ENCODE measurements at places on chromosomes 3 and 15. TPM values are rescaled to one million over a fixed set of nuclear protein-coding genes. Genes with fewer than 3 reads are reported as not detected.

ESYT3 gene
- polyA plus RNA-seq: 0.70 TPM

THBS1 gene
- 64.4 TPM for polyA plus RNA-seq

PLSCR4 gene
- 68.6 TPM for polyA plus RNA-seq

FAM107A gene
- 14.0 TPM for polyA plus RNA-seq

CNBP gene
- polyA plus RNA-seq: 540 TPM

DNA sequence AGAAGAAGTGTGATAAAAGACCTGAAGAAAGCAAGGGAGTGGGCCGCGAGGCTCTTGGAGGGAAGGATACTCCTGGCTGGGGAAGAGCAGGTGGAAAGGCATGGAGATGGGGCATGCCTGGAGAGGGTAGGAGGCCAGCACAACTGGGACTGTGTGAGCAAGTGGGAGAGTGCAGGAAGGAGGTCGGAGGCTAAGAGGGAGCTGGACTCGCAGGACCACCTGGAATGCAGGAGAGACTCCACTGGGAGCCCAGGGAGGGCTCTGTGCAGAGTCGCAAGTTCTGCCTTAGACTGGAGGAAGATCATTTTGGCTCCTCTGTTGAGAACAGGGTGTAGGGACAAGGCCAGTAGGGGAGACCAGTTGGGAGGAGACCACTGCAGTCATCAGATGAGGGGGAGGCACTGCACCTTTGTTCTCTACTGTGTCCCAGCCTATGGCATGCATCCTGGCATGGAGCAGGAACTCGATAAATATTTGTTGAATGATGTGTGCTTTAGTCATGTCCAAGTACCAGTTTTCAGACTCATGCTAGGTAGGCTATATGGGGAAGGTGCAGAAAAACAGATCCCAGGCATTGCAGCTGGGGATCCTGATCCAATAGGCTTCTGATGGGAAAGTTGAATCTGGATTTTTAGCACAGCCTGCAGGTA, 13.7 kb downstream of the FAM107A start:
- DNase-seq: no peak

DNA sequence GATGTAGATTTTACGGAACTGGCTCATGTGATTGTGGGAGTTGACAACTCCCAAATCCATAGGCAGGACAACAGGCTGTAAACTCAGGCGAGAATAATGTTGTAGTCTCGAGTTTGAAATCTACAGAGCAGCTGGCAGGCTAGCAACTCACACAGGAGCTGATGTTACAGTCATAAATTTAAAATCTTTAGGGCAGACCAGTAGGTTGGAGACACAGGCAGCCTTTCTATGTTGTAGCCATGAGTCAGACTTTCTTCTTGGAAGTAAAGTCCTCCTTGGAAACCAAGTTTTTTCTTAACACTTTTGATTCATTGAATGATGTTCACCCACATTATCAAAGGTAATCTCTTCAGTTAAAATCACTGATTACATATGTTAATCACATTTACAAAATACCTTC, 89.1 kb upstream of the ALCAM start:
- DNase-seq: no peak

DNA sequence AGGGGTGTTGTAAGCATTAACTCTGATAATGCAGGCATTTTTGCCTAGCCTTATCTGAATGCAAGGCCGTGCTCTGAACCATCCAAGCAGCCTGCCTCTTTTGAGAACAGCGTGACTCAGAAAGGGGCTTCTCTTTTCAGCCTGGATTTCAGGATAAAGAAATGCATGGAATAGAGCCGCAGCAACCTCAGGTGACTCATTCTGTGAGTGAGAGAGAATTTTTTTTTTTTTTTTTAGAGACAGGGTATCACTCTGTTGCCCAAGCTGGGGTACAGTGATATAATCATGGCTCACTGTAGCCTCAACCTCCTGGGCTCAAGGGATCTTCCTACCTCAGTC, 20.6 kb upstream of the PDE8A start:
- DNase-seq: no peak

DNA sequence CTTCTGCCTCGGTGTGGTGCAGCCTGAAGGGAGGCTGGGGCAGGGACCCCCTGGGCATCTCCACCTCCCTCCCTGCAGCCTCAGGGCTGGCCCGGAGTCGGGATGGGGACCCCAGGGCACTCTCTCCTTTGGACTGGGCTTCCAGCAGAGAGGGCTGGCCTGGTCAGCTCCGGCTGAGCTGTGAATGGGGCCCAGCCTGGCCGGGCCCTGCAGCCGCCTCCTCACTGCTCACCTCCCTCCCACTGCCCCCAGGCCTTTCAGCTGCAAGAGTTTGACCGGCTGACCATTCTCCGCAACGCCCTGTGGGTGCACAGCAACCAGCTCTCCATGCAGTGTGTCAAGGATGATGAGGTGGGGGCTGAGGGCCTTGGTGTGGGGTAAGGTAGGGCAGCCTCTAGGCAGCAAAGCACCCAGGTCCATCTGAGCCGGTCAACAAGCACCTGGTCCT, 36.0 kb downstream of the PSTPIP1 start:
- peak; percentile 17 for DNase-seq

GRCh38 chr15:60563539-60564404, 84.8 kb upstream of the ICE2 start:
- no peak for DNase-seq

DNA sequence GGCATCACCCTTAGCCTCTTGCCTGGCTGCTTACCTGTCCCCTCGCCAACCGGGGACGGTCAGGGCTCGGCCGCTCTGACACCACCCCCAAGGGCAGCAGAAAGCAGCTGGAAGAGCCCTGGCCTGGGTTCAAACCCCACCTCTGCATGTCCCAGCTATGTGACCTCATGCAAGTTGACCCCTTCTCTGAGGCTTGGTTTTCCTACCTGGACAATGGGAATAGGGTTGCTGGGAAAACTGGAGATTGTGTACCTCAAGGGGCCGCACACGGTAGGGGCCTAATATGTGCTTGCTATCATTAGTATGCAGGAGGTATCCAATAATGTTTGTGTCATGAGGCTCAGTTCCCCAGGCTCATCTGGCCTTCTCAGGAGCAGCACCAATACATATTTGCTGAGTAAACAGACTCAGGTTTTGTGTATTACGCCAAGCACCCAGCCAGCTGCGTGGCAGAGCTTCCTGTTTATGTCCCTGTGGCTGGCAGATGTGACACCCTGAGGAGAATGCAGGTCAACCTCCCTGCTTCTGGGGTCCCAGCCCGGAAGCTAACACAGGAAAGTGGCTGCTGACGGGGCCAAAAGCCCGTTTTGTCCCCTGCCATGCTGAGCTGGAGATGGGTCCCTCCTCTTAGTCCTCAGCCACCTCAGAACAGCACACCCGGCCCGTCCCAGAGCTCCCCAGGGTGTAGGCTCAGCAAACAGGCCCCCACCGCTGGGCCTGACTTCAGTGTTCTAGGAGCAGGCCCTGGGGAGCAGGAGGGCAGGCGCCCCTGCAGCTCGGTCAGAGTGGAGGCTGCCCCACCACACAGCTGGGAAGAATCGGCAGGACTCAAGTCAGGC, 29.7 kb downstream of the PLXND1 start:
- no peak for DNase-seq

- no peak for DNase-seq
Observed at GRCh38 chr15:57069423-57069822, 151.0 kb downstream of the TCF12 start.

- no peak for DNase-seq
Observed at GRCh38 chr3:185460719-185461350, 38.0 kb downstream of the TMEM41A start.

DNA sequence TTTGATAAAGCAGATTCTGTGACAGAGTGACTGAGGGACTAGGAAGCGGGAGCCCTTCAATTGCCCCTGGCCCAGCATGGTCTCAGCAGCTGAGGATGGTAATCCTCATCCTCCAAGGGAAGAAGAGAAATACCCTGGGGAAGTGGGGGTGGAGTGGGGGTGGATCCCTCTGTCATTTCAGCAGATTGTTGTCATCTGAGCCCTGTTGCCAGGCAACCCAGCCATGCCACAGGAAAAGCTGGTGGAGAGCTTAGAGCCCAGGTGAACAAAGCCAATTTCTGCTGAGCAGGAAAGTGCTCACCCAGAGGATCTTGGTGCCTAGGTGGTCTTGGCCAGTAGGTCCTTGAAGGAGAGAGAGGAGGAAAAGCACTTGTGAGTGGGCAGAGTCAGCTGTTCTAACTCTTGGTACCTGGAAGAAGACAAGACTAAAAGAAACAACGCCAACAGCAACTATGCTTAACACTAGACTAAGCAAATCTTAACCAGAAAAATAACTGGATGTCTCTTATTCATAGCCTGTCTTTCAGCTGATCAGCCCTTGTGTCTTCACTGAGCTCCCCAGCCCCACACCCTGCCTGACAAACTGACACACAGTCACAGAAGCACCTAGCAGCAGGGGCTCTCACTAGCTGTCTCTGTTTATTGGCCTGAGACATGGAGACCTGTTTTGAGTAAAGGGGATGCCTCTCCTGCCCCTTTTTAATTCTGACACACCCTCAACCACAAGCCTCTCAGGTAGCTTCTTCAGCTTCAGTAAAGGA, 40.1 kb upstream of the DCLK3 start:
- DNase-seq: no peak

GRCh38 chr3:194579091-194579606, 54.1 kb downstream of the TMEM44 start:
- no peak for DNase-seq

DNA sequence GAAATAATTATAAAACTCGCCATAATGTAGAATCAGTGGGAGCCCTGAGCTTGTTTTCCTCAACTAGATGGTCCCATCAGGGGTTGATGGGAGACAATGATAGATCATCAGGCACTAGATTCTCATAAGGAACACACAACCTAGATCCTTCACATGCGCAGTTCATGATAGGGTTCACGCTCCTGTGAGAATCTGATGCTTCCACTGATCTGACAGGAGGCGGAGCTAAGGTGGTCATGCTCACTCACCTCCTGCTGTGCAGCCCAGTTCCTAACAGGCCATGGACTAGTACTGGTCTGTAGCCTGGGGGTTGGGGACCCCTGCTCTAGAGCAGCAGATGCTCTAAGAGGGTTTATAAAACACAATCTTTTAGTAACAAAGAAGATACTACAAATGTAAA, 183.6 kb downstream of the ANXA2 start:
- DNase-seq: no peak

DNA sequence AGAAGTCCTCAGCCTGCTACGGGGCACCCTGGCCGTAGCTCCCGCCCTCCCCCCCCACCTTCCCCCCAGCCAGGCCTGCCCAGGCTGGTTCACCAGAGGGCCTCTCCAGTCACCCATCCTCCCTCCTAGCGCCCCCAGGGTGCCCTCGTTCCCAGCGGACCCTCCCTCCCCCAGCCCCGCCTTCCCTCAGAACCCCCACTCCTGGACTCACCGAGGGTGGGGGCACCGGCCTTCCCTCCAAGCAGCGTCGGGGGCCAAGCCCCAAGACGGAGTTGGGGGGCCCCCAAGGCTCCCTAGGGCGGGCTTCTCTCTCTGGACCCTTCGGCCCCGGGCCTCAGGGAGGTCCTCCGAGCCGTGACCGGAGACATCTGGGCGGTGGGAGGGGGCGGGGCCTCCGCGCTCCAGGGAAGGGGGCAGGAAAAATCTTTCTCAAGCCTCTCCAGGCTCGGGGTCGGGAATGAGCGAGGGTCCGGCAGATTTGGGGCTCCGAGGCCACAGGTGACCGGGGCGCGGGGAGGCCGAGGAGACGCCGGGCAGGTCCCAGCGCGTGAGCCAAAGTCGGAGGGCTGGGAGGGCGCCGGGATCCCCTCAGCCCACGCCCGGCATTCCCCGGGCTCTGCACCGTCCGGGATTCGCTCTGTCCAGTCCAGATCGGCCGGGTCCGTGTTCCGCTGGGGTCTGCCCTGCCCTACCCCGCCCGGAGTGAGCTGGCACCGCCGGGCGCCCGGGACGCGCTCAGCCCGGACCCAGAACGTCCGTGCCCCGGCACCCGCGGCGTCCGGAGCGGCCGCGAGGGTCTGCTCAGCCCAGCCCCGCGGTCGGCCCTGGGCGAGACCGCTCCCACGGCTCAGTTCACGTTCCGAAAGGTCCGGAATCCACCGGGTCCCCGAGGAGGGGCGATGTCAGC, 999 bp downstream of the INSYN1 start:
- DNase-seq: no peak

- peak; percentile 46 for DNase-seq
Observed at GRCh38 chr3:184591789-184592188, 30.2 kb downstream of the EPHB3 start.

DNA sequence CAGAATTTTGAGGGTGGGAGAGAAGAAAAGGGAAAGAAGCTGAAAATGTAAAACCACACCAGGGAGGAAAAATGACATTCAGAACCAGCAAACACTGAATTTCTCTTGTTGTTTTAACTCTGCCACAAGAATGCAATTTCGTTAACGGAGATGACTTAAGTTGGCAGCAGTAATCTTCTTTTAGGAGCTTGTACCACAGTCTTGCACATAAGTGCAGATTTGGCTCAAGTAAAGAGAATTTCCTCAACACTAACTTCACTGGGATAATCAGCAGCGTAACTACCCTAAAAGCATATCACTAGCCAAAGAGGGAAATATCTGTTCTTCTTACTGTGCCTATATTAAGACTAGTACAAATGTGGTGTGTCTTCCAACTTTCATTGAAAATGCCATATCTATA, 15.5 kb downstream of the GREM1 start:
- no peak for DNase-seq

GRCh38 chr3:171842864-171843518, at the start of gene TMEM212:
Gene TMEM212 (plus strand): TSS chr3:171843349. CDS start chr3:171843384, 35 bp downstream.
- DNase-seq: no peak

GRCh38 chr3:103134023-103134724, 699.4 kb downstream of the ZPLD1 start:
- DNase-seq: no peak

DNA sequence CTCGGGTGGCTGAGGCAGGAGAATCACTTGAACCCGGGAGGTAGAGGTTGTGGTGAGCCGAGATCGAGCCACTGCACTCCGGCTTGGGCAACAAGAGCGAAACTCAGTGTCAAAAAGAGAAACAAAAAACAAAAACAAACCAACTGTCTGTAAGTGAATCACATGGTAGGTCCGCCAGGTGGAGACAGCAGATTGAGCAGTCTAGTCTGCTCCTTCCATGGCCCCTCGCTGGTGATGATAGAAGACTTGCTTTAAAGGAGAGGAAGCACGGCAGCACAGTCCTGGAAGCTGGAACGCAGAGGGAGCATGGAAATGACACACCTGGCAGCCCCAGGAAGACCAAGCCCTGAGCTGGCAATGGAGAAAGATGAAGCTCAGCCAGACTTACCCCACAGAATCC, 31.4 kb upstream of the MGLL start:
- no peak for DNase-seq

DNA sequence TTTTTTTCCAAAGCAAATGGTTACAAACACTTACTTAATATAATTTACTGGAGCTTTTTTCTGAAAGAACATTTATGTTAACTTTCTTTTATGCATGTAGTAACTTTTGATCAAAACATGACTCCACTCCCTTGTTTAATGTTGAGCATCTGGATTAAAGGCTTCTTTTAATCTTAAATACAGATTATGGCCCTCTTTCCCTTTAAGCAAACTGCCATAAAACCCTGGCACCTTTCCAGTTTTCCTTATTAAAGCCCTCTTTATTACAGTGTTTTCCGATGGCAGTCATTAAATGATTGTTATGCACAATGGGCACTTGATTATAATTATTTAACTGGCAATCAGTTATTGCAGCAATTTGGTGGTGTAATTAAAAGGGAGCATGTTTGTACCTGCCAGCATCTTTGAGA, 167.0 kb downstream of the VGLL4 start:
- no peak for DNase-seq
